Spleen (tissue), 13 donors: ENCODE measurements at places on chromosomes 4 and X.

DNA sequence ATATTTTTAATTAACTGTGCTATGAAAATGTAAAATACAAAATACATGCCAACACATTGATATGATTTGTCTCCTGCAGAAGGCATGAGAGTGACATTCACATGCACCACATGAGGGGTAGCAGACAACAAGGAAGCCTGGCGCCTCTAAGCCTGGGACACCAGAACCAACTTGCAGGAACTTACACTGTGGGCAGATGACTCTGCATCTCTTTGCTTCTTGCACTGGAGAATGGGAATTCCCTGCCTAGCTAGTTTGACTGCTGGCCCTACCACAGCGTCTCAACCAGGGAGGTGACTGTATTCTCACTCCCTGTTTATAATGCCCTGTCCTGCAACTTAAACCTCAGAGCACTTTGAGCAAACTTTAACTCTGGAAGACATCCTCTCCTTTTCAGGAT is 40.5 kb downstream of the PAGE2 start:
- no peak for DNase-seq

GRCh38 chrX:85243761-85244449 is at the start of the genes SATL1 and ZNF711:
TSS of gene SATL1 (minus strand) at chrX:85243779. CDS start at chrX:85108968, 134,811 bp downstream.
TSS of gene ZNF711 (plus strand) at chrX:85243991. CDS start at chrX:85247573, 3,582 bp downstream.
- peak; percentile 70 for DNase-seq

- no peak for DNase-seq
Observed at GRCh38 chrX:100870527-100870926, 3.6 kb downstream of the NOX1 start.

GRCh38 chrX:72634331-72634730 is 61.7 kb upstream of the HDAC8 start:
- DNase-seq: no peak

DNA sequence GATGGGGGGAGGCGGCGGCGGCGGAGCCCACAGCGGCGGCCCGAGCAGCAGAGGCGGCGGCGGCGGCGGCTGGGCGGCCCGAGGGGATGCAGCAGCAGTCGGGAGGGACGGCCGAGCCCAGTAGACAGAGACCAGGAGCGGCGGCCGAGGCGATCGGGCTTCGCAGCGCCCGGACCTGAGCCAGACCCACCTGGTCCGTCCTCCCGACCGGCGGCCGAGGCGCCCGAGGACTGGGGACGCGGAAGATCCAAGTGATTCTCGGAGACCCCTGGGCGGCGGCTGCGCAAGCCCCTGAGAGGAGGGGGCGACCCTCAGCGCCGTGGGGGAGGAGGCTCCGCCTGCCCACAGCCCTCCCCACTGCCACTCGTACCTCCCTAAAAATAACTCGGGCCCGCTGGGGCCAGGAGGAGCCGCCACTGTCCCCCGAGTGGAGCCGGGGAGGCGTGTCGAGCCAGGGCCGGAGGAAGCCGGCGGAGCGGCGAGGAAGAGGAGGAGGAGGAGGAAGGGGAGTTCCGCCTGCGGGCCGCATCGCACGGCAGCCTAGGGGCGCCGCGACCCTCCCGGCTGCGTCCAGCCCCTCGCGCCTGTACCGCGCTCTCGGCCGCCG is 608 bp downstream of the RAPGEF2 start:
- DNase-seq: peak; percentile 92

DNA sequence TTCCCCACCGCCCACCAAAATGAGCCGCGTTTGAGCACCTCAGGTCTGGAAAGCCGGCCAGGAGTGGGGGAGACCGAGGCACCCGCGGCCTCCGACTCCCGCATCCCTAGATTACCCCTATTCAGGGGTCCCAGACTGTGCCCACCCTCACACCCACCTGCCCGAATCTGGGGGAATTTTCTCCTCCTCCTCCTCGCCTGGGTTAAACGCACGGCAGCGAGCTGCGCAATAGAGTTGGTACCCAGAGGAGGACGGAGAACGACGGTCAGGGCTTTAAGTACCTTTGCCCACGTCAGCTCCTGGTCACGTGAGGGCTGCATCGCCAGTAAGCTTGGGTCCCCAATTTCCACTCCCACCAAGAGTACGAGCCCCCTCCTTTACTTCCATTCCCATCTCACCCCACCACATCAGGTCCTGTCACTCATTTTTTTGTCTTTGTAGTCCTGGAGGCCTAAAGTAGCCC is at the start of gene ARMCX2:
ARMCX2 (minus strand) TSS at position 250 of the 463 bp plus-strand sequence. CDS start 2,262 bp downstream, outside the sequence.
- peak; percentile 78 for DNase-seq

GRCh38 chrX:20863649-20864048 is 510.6 kb upstream of the CNKSR2 start:
- DNase-seq: no peak
